ENCODE measurements at places on chromosomes 4 and X.

- DNase-seq, result no peak
These were observed 62.8 kb downstream of the CNKSR2 start for GRCh38 chrX:21437036-21437435.

DNA sequence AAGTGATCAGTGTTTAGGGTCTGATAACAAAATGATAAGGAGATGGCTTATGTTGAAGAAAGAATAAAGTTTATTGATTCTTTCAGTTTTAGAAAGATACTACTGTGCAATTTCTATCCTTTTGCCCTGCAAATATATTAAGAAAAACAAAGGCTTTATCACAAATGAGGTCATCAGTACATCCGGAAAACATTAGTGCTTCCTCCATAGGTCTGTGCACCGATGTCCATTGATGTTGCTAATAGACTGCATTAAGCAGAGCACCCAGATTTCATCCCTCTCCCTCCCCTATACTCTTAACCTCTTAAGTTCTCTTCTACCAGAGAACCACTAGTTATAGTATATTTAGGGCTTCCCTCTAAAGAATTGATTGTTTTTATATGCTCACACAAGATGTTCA is 53.7 kb upstream of the HHIP start:
- no peak for DNase-seq

DNA sequence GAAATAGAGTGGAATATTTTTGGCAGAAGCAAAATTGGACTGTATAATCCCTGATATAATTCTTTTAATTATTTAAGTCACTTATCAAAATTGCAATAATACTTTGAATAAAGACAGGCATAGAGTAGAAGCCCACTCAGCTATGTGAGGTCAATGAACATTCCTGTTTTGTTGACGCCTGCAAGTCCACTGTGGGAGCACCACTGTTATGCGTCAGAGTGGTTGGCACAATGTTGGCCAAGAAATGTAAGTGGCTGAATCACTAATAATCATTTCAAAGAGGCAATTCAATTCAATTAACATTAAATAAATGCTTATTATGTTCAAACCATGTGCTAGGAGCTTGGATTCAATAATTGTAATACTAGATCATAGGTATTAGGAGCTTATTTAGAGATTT is 221.0 kb downstream of the SPCS3 start:
- no peak for DNase-seq

DNA sequence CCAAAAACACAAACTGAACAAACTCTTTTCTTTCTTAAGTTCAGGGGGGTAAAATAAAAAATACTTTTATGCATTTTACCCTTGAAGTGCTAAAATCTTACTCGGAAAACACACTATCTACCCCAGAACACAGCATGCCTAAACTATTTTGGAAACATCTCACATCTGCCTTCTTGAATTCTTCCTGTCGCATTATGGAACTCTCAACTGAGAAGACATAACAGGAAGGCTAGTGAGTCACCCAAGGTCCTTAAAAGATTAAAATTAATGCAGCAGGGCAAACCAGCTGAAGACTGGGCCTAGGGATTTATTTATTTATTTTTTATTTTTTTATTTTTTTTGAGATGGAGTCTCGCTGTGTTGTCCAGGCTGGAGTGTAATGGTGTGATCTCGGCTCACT is 208.2 kb downstream of the APBB2 start:
- no peak for DNase-seq

DNA sequence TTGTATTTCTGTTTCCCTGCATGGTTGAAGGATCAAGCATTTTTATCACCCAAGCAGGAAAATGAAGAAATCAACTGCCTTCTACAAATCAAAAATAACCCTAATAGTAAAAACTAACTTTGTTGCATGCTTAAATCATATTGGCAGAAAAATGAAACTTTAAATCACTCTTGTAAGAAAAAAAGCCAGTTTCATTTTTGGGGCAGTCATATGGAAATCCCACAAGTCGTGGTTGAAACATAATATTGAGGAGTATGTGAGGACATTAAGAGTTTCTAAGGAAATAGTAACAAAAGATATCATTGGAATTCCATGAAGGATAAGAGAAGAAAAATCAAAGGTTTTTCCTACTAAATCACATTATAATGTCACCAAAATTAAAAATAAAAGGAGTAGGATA is 8.4 kb downstream of the TEC start:
- DNase-seq, result no peak

DNA sequence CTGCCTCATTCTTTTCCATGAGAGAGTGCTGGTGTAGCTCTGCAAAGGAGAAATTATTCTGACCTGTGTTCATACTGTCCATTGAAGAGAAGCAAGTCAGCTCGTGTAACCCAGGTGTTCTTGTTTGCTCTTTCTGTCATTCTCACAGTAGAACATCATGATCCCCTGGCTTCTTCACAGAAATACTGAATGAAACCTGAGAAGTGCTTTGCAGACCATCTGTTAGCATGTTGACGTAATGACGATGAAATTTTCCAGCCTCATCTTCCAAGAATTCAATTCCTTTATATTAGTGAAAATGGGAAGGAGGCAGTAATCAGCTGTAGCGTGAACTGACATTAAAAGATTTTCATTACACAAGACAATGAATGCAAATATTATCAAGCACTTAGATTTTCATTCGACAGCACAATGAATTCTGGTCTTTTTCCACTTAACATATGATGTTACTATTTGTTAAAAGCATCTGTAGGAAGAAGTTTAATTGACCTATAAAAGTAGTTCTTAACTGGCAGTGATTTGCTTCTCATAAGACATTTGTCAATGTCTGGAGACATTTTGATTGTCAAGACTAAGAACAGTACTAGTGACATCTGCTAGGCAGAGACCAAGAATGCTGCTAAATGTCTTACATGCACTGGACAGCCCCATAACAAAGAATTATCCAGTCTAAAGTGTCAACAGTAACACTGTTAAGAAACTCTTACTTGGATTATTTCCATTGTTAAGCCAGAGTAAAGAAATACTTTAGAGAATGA is 246.3 kb downstream of the BANK1 start:
- DNase-seq, result peak; percentile 33

DNA sequence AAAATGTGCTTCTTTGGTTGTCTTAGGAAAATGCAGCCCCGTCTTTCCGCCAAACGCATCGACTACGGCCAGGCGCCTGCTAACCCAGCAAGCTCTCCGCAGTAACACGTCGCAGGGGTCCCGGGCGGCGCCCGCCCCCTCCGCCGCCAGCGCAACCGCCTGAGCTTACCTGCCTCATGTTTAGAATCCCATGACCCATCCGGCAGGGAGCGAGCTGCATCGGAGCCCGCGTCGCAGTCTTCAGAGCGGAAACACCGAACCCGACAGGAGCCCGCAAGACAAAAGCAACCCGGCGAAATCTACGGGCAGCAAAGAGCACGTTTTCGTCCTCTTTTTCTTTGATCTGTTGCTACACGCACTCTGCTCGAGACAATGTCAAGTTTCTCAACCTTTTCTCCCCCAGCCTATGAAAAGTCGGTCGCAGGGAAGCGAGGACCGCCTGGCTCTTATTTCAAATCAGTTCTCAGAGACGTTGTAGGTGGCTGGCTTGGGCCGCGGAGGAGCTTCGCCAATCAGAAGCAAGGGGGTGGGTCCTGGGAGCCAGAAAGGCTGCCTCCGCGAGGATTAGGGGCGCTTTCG is at the start of gene MID1:
Gene MID1, minus strand, starts transcription at position 465 of the 579 bp plus-strand sequence. CDS start 53,038 bp downstream, outside the sequence.
- peak; percentile 66 for DNase-seq

- no peak for DNase-seq
These were observed 7.2 kb downstream of the PDHA1 start for GRCh38 chrX:19350941-19351384.

- DNase-seq, result no peak
These were observed 25.7 kb downstream of the TACC3 start for GRCh38 chr4:1746919-1747602.

- DNase-seq, result no peak
These were observed 974.3 kb downstream of the FSTL5 start for GRCh38 chr4:161189286-161190134.
